ENCODE measurements at places on chromosomes 2 and 18. TPM values are rescaled to one million over a fixed set of nuclear protein-coding genes. Genes with fewer than 3 reads are reported as not detected.

DNA sequence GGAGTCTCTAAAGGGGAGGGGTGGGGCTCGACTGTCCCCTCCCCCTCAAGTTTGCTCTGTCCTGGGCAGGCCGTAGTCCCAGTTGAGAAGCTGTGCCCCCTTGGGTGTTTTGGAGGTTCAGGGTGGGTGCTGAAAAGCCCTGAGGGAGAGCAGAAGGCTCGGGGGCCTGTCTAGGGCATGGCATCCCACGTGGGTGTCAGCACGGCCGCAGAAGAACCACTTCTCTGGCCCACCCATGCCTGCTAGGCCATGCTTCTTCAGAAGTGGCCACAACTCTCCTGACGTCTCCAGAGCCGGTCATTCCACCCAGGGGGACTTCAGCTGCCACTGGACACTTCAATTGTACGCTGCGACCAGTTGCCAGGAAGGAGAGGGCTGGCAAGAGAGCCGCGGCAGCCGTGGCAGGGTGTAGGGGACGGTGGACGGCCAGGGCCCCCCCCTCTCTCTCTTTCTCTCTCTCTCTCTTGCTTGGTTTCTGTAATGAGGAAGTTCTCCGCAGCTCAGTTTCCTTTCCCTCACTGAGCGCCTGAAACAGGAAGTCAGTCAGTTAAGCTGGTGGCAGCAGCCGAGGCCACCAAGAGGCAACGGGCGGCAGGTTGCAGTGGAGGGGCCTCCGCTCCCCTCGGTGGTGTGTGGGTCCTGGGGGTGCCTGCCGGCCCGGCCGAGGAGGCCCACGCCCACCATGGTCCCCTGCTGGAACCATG lies at the start of gene INPP5D:
TSS of gene INPP5D (plus strand) at position 546 of the 704 bp plus-strand sequence. CDS start at position 683, 137 bp downstream.
- DNase-seq = no peak

DNA sequence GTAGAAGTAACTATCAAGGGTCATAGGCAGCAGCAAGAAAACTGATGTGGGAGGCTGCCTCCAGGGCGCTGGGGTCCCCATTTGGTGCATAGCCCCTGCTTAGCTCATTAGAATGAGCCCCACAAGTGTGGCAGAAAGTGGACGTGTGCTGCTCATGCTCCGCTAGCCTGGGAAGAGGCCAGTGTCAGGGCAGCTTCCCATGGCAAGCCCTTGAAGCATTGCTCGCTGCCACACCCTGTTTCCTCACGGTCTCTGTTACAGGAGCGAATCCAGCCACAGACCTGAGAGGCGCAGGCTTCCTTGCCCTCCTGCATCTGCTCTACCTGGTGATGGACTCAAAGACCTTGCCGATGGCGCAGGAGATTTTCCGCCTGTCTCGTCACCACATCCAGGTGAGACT lies 22.5 kb downstream of the ELMOD3 start:
- DNase-seq = no peak

DNA sequence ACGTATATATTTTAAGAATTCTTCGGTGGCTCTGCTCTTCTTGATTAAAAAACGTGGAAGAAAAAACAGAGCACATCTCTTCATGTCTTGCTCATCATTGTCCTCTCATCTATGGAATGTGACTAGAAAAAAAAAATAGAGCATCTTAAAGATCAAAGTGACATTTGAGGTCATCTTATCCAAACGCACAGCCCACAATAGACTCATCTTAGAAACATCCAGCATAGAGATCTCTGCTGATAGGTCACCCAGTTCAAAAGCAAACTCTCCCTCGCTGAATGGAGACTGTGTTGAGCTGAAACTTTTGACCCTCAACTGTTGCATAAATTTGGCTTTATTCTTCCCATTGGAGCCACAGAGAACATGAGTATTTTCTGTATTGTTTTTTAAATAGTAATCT lies 65.2 kb downstream of the CMPK2 start:
- DNase-seq = no peak

GRCh38 chr2:74474481-74474880 lies 2.0 kb upstream of the MRPL53 start:
- no peak for DNase-seq

DNA sequence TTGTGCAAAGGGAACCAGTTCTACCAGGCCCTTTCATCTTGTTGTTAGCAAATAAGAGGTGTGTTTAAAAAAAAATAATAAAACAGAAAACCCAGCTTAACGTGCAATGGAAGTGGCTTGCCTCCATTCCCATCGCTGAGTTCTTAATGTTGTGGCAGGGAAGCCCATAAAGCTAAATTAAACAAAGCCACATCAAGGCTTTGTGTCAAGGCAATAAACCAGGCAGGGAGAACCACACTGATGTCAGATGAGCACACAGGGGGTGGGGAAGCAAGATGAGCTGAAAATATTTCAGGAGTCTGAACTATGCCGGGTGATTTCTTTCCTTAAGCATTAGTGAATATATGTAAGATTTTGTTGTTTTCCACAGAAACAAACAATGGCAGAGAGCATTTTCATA lies 73.5 kb downstream of the PHLPP1 start:
- DNase-seq = peak; percentile 38

- peak; percentile 62 for DNase-seq
Observed at GRCh38 chr2:216652566-216652965, 19.3 kb downstream of the IGFBP2 start.

DNA sequence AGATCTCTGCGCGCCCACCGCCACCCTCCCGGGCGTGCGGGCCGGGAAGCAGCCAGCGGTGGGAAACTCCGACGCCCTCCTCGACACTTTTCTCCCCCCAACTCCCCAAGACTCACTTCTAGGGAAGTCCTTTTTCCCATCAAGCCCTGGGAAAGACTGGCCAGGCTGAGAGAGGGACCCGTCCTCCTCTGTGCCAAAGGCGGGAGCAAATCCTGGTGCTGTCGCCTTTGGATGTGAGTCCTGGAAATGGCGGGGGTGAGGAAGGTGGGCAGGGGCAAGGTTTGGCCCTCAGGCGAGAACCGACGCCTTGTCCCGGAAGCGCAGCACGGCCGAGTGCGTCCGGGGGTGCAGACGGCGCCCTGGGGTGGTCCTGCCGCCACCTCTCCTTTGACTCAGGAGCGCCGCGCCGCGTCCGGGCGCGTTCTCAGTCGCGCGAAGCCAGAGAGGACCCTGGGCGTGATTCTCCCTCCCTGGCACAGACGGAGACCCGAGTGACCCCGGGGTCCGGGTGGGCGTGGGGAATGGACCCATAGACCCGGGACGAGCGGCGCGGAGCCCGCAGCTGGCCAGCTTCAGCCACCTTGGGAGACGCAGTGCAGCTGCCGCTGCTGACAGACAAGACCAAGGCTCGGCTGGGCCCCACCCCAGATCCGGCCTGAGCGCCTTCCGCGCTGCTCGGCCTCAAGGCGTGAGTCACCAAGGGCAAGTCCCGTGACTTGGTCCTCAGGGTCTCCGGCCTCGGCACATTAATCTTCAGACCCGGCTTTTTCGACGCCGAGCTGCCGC lies 3.5 kb upstream of the LBX2 start:
- peak; percentile 62 for DNase-seq

DNA sequence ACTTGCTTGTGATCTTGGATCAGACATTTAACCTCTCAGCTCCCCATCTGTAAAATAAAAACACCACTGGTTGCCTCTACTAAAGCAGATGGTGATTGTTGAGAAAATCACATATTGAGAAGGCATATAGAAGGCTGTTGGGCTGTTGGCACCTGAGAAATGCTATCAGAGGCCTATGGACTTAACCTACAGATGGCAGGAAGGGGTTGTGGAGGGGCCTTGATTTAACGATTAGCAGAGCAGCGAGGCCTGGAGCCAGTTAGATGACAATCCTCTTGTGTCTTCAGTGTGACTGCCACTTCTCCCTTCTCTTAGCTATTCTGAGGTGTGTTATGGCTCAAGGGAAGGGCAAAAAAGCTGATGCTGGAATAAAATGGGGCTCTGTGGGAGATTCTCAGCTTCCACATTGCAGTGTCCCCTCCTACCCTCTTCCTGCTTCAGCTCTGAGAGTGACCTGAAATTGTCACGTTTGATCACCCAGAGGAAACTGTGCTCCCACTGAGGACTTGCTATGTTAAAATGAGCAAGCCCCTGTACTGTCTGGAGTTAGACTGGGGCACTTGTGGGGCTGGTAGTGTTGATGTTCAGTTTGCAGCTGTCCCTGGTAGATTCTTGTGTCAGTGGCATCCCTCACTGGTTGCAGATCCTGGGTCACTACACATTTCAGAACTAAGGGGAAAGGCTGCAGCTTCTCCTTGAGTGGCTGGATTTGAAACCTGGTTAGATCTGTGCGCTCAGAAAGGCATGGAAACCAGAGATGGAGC lies 31.5 kb downstream of the CXCR4 start:
- no peak for DNase-seq

- DNase-seq = no peak
Observed at GRCh38 chr2:109151519-109151918, 22.5 kb downstream of the SH3RF3 start.

GRCh38 chr2:142307616-142308115 lies 176.8 kb upstream of the LRP1B start:
- peak; percentile 60 for DNase-seq

DNA sequence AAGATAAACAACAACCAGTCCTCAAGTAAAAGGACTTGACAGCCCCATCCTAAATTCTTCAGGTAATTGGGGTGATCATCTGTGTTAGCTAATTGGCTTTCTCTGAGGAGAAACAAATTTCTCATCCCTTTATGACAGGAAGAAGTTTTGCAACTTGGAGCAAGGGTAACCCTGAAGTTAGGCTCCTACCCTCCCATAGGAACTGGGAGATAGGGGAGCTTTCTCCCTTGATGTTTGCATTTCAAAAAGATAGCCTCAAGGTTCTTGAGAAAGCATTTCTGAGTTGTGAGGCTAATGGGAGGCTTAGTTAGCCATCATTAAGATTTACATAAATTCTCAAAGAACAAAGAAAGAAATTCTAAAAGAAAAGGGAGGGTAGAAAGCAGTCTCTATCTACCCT lies 95.4 kb downstream of the MAP2 start:
- DNase-seq = no peak

DNA sequence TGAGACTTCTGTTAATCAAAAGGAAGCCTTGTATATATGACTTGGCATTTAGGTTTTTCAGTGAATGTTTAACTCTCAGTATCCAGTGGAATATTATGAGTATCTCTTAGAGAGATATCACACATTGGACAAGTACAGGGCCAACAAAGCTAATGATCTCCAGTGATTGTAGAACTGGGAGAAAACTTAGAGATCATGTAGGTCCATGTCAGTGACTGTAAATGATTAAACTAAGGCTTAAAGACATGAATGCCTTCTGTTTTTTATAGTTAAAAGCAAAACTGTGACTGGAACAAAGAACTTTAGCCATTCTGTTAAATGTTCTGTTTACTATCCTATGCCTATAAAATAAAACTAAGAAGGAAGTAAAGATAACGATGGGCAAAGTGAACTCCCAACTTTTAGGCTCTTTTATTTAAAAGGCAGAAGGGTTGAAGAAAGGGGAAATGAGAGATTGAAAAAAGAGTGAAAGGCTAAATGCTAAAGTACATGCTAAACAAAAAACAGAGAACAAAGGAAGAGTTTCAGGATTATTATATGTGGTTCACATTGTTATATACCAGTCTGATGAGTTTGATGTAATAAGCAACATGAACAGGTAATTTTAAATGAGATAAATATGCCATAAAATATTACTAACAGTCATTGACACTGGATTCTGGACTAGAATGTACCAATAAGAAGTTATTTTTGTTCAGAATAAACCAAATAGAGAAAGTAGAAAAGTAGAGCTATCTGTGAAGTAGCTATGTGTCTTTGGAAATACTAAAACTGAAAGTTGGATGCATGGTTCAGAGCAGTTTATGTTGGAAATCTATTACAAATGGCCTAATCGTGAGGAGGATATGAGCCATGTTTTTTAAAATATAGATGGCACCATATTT lies 37.1 kb upstream of the TNFRSF11A start:
- DNase-seq = peak; percentile 79

DNA sequence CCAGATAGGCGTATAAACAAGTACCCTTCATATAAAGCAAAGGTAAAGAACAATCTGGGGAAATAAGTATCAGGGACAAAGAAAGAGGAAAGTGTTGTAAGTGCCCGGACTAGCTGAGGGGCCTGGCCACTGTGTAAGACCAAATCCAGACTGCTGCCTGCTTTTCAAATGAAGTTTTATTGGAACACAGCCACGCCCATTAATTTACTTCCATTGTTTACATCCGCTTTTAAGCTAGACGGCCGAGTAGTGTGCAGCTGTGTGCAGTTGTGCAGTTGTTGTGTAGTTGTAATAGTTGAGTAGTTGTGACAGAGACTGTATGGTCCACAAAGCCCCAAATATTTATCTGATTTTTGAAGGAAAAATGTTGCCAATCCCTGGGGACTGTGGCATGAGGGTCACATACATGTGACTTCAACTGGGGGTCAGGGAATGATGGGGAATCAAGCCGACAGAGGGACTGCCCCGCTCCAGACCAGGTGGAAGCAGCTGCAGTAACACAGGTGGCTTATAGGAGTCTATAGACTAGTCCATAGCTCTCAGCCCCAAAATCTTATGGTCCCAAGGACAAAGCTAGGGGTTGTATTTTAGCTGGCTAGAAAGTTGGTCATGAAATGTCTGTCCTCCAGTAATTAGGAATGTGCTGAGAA lies 30.0 kb downstream of the FHL2 start:
- DNase-seq = no peak

GRCh38 chr18:31491586-31491985 lies 6.4 kb upstream of the DSG2 start:
- DNase-seq = peak; percentile 12

- DNase-seq = peak; percentile 35
Observed at GRCh38 chr2:946073-946948, 4.3 kb upstream of the SNTG2 start.

- DNase-seq = no peak
Observed at GRCh38 chr2:20372896-20373640, 22.4 kb upstream of the PUM2 start.

GRCh38 chr2:16179701-16180416 lies 239.5 kb downstream of the MYCN start:
- no peak for DNase-seq

DNA sequence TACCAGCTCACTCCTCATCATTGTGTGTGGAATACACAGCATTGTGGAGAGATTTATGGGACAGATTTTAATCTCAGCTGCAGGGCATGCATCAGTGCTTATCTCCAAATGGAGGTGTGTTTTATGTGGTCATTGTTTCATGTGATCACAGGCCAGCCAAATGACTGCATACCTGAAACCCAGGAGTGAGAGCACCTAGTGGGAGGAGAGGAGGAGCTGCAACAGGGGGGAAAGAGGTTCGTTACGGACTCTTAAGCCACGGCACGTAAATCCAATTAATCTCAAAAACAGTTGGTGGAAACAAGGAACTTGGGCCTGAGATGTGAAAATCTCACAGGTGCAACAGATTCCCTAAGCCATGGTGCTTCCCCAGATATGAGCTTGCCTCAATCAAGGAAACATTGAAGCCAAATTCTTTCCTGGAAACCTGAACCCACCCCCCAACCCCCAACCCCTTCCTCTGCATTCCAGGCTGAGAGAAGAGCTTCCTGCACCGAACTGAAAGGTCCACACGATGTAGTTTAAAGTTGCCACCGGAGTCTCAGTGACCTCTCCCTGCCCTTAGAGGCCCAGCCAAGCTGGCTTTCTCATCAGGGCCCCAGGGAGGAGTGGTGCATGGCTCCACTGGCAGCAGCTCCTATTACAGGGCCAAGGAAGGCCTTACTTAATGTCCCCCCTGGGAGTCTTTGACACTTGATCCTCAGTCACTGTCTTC lies 167.4 kb downstream of the C1D start:
- peak; percentile 76 for DNase-seq

- no peak for DNase-seq
Observed at GRCh38 chr2:196464311-196464710, 175.2 kb upstream of the CCDC150 start.

GRCh38 chr2:38406597-38407110 lies 29.6 kb upstream of the ATL2 start:
- DNase-seq = peak; percentile 62

Gene USP34
- total RNA-seq = 182 TPM

Gene STK17B
- 21.5 TPM for total RNA-seq

Gene WDFY1
- 69.5 TPM for total RNA-seq

Gene AMMECR1L
- 21.0 TPM for total RNA-seq

Gene FAM124B
- 0.35 TPM for total RNA-seq

Gene LDLRAD4
- total RNA-seq = 0.87 TPM

Gene NDUFAF7
- 14.9 TPM for total RNA-seq

Gene PCARE
- total RNA-seq = not detected

All from renal cortical epithelial cell (primary cell).